BE2C (cell line): ENCODE measurements at places on chromosomes 5 and 9.

DNA sequence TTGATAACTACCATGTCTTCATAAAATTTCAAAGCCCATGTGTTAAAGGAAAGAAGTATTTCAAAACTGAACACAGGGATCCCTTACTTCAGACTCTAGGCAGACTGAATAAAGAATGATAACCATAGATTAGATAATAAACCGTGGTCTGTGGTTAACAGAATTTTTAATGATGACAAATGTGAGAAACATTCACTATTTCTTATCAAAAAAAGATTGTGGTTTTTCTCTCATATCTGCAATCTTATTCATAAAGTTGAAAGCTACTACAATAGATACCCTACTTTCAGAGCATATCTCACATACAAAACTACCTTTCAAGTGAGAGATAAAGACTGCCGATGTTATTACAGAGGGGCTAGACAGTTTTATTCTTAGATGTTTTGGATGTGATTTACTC, 816.8 kb upstream of the DMAC1 start:
- DNase-seq, result no peak

DNA sequence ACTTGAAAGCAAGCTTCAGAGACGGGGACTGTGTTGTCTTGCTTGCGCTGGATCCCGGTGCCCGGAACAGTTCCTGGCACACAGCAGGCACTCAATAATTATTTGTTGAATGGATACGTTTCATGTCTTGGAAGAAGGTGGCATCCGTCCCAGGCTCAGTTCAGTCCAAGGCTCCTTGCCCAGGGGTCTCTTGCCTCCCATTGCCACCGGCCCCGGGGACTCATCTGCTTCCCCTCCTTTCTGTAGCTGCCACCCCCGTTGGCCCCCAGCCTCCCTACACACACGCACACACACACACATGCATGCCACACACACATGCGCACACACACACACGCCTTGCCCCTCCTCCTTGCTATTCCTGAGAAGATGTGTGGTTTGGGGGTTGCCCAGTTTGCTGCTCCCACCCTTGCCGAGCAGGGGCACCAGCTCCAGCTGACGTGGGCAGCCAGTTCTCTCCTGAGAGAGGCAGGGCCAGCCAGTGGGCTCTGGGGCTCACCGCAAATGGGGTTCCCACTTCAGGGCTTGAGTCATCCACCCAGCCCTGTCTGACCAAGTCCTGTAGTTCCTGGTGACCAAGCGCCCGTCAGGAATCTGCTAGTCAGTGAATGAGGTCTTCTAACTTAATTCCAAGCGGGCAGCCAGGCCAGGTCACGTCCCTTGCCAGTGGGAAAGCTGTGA, 41.8 kb downstream of the HK3 start:
- no peak for DNase-seq

GRCh38 chr9:135295551-135296300, 183.9 kb upstream of the PPP1R26 start:
- no peak for DNase-seq

DNA sequence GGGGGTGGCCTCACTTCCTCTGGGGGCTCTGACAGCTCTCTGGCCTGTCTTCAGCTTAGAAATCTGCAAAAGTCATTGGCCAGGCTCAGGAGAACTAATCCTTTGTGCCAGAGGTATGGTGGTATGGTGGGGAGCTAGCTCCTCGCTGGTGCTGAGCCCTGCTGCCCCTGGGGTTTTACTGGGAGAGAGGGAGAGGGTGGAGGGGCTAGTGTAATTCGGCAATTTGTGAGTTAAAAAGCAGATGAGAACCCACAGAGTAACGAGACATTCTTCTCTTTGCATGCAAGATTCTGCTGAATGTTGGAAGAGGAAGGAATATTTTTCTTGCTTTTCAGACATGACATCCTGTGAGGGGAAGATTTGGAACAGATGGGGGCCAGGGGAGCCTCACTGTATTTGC, 65.5 kb upstream of the SPRY4 start:
- no peak for DNase-seq

DNA sequence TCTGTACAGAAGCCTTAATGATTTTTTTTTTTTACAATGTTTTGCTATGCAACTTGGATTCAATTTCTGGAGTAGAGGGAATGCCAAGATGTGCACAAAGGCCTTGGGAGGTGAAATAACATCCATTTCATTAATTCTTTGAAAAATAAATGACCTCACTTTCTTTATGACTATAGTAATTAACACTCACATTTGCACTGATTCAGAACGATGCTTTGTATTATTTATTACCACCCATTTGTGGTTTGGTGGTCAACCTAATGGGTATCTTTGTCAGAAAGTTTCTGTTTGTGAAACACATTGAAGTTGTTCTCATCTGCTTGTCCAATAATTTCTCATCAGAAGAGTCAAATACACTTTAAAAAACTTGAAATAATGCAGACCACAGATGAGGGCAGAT, 169.3 kb downstream of the NTRK2 start:
- no peak for DNase-seq

DNA sequence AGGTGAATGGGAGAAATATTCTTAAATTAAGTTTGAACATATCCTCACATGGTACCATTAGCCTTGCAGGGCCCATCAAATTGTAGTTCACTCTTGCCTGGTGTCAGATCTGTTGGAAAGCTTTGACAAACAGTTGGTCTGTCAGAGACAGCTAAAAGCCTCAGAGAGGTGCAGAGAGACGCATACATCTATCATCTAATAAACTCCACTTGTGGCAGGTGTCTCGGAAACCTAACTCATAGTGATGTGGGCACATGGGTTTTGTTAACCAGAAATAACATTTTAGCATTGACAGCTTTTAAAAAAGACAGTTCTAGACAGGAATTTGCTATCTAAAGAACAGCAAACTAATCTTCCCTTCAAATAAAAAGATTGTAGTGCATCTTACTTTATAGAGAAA, 315.9 kb downstream of the KDM4C start:
- no peak for DNase-seq

- no peak for DNase-seq
Observed at GRCh38 chr5:163822548-163822947, 317.1 kb downstream of the MAT2B start.

DNA sequence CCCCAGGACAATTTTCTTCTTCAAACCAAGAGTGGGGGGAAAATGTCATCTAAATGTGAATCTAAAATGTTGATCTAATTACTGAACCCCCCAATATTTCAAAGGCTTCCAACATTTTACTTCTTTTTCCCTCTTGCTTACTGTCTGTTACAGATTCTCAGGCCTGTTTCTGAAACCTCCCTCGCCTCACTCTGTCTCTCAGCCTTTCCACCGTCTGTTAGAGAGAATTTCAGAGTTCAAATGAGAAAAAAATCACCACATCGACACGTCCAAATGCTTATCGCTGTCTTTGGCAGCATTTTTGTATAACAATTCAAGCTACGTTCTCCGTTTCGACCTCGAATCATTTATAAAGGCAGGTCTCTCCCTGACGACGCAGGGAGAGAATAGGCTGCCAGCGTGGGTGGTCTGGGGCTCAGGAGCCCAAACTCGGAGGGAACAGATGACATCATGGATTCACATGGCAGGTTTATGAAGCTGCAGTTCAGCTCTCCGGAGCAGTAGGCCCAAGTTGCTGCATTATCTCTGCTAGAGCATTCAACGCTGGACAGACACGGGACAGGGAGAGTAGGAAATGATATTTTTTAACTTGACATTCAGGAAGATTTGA, 139.8 kb downstream of the GAS1 start:
- no peak for DNase-seq

DNA sequence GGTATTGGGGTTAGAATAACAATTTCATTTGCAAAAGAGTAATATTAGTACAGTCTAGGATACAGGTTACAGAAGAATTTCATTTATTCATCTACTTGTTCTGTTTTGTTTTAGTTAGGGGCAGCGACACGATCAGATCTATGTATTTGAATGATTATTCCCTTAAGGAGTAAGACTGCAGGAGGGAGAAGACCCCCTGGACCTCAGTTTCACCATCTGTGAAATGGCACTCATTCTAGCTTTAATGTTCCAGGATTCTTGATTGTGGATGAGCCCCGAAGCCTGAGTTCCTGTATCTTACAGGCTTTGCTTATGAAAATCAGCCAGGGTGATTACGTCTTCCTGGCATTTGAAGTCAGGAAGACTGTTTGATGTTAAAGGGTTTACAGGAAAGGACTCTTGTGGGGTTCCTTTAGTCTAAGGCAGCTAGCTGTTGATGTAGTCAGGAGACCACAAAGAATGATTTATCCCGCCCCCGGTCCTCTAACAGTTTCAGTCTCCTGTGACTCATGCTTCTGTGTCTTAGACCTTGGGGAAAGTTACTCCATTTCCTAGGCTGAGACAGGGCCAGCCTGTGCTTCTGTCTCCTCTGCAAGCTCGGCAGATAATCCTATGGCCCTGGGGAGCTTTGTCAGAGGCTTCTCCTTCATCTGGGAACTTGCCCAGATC, 11.5 kb downstream of the SMIM3 start:
- peak; percentile 11 for DNase-seq

GRCh38 chr5:146624179-146624578, 108.2 kb upstream of the GPR151 start:
- DNase-seq, result no peak

- no peak for DNase-seq
Observed at GRCh38 chr9:97993000-97993399, 9.9 kb downstream of the ANP32B start.

- no peak for DNase-seq
Observed at GRCh38 chr5:68026092-68026885, 189.3 kb upstream of the PIK3R1 start.

GRCh38 chr5:55675119-55675518, 37.0 kb downstream of the SLC38A9 start:
- no peak for DNase-seq

DNA sequence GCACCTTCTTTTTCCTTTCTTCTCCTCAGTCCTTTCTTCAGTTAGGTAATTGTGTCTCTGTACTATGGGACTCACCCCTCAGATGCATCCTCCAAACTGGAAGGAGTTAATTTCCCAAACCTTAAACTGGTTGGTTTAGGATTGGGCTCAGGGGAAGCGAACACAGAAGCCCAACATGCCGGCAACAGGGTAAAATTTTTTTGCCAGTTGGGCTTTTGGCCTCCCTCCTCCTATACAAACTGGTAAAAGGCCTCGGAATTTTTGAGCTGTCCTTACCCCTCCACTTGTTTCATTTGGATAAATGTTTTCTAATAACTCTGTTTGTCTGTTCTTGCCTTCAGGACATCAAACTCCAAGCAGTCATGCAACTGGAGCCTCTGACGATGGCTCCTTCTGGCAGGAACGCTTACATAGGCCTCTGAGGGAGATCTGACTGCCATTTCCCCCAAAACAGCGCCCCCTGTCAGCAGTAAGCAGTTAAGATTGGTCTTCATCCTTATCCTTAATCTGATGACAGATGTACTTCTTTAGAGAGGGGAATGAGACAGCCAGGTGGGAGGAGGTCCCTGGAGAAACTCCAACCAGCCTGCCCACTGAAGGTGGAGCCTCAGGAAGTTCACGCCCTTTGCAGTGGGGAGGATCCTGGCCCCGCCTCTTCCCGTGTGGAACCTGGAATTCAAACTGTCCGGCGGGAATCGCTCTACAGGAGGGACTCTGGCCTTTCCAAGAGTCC, 57.8 kb upstream of the SPINK5 start:
- DNase-seq, result peak; percentile 58

DNA sequence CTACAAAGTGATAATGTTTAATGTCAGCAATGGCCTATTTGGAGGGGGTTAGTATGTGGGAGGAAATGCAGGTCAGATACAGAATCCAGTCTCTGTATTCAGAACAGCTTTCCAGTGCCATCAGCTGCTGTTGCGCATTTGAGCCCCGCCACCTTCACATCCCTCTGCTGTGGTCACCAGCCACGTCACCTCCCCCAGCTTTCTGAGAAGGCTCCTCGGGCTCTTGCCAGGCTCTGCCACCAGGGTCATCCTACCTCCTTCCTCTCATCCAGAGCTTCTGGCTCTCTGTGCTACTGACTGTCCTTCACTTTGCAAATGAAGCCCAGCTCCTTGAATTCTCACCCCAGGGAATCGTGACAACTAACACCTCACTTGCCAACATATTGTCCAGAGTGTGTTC, 138.8 kb downstream of the PIK3R1 start:
- DNase-seq, result no peak

DNA sequence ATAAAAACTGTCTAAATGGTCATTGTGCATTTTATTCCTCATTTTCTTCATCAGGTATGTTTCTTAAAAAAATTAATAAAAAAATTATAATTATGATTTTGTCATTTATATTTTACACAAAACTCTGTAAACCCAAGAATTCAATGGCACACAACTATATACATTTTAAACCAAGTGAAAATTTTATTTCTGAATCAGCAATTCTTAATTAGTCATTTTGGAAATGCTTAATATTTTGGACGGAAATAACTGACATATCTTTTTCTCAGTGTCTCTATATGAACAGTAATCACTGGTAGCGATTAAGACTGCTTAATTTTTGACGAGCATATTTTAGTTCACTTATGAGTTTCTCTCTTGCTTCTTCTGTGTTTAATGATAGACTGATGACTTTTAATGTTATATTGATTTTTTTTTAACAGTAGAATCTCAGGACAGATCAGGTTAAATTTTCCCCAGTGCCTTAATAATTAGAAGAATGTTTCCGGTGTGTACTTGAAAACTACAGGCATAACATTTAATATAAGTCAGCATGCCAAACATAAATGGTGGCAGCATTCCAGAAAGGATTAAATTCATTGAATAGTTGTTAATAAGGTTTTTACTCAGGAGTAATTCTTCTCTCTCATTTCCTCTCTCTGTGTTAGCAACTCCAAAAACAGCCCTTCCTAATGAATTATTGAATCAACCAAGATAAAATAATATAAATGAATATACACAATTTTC, 644.7 kb upstream of the CDH6 start:
- DNase-seq, result no peak

- no peak for DNase-seq
Observed at GRCh38 chr9:131593936-131594665, 48.8 kb downstream of the PRRT1B start.

GRCh38 chr5:105573575-105573974, 2011.0 kb upstream of the NUDT12 start:
- no peak for DNase-seq

- no peak for DNase-seq
Observed at GRCh38 chr9:5630081-5630507, 1.2 kb downstream of the RIC1 start.

DNA sequence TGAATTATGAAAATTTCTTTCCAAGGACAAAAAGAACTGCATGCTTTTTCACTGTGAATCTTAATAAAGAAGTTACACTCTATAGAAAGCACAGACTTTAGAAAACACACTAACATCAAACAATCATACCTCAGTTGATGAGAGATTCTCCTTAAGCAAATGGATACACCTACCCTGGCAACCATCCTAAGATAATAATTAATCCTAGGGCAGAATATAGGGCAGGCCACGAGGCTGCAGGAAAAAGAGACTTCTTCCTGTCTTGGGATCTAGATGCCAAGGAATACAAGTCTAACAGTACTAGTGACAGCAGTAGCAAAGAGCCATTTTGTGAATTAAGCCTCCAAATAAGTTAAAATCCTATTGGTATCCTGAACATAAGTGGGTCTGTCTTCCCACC, 395.4 kb downstream of the EFNA5 start:
- no peak for DNase-seq

- no peak for DNase-seq
Observed at GRCh38 chr9:128282500-128282899, 6.4 kb downstream of the SWI5 start.

- DNase-seq, result no peak
Observed at GRCh38 chr5:122757285-122757684, 17.6 kb upstream of the SNX2 start.
